HuH-7.5 (cell line): ENCODE measurements at places on chromosomes 5 and 9.

DNA sequence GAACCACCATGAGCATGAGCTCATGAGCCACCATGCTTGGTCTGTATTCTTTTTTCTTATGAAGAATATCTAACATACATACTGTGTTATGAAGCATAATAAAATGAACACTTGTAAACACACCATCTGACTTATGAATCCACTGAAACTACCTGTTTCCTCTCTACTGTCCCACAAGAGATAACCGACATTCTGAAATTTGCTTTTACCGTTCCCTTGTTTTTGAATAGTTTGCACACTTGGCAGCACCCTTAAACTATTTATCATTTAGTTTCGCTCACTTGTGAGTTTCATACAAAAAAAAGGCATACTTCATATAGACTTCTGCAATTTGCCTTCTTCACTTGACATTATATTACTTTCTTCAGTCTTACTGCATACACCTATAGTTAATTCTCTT lies 8.9 kb downstream of the LARS1 start:
- DNase-seq, result no peak

GRCh38 chr5:64958757-64959391 lies 190.1 kb downstream of the CWC27 start:
- DNase-seq, result no peak

GRCh38 chr5:140011297-140011802 lies 31.7 kb downstream of the NRG2 start:
- DNase-seq, result no peak

DNA sequence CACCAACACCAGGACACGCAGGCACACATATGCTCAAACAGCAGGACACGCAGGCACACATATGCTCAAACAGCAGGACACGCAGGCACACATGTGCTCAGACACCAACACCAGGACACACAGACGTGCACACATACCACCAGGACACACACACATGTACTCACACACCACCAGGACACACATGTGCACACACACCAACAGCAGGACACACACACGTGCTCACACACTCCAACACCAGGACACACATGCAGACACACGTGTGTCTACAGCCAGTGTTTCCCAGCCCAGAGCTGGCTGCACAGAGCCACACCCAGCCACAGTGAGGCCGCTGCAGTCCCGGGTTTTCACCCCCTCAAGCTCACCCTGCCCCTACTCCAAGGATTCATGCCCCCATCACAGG lies 25.0 kb upstream of the SLC12A7 start:
- no peak for DNase-seq

DNA sequence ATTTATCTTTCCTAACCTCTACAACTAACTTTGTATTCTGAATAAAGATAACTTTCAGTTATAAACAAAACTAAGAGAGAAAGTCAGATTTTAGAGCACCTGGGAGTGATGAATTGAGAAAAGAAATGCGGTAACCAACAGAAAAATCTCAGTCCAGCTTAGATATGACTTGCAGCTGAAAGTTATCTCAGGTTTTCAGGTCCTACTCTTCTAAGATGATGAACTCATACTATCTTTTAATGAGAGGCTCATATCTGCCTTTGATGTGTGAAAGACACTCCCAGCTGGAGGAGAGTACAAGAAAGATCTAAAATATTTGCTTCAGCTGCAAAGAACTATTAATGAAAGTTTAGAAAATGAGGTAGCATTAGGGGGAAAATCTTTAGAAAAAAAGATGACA lies 190.5 kb downstream of the DENND1A start:
- DNase-seq, result no peak

GRCh38 chr5:54601411-54602230 lies 84.1 kb downstream of the SNX18 start:
- no peak for DNase-seq

GRCh38 chr5:107408564-107408963 lies 262.2 kb downstream of the EFNA5 start:
- DNase-seq, result no peak

DNA sequence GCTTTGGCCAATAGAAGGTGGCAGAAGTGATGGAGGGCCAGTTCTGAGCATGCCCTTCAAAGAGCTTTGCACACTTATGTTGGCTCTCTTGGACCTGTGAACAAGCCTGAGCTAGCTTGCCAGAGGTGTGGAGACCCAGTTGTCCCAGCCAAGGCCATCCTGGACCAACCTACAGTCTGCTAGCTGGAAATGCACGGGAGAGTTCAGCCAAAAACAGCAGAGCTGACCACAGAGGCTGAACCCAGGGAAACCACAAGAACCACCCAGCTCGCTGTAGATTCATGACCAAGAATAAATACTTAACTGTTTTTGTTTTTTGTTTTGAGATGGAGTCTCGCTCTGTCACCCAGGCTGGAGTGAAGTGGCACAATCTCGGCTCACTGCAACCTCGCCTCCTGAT lies 65.4 kb upstream of the HAND1 start:
- DNase-seq, result no peak

DNA sequence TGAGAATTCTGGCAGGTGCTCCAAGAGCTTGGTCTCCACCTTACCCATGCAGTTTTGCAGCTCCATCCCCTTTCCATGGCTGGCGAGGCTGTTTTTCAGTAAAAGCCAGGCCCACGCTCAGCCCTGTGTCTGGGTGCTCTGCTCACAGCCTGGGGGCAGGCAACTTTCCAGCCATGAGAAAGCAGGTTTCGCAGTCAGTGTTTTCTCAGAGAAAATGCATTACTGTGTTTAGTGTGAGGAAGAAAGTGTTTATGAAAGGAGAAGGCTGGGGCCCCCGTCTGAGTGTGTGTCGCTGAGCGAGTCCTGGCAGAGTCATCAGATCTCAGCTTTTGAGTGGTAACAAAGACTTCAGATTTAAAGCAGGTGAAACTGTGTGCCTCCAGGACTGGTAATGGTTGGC lies 248.1 kb downstream of the IRX1 start:
- DNase-seq, result no peak

- no peak for DNase-seq
Observed at GRCh38 chr5:129973716-129974426, 69.6 kb downstream of the CHSY3 start.

GRCh38 chr5:160968480-160968879 lies 116.5 kb upstream of the ATP10B start:
- DNase-seq, result no peak

DNA sequence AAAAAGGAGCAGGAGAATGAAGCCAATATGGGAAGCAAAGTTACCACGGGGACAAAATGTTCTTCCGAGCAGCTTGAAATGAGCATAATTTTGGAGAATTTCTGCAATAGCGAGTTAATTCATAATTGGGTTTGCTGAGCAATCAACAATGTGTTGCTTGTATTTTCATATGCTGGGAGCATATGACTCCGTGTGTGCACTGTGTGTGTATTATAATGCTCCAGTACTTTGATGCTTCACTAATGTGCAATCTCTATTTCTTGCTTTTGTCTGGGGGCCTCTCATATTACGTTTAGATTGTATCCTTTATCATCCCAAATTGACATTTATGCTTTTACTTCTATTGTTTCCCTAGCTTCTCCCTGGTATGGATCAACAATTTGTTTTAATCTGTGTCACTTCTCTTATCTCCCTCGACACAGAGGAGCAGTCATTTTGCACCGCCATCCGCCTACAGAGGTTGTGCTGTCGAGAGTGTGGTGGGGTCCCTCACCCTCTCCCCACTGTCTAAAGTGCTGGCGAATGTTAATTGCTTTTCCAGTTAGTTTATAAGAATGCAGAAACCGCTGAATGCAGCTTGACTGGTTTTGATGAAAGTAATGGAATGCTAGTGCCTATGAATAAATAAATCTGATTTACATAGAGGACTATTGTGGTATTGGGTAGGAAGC lies 372.5 kb upstream of the WWC1 start:
- no peak for DNase-seq

DNA sequence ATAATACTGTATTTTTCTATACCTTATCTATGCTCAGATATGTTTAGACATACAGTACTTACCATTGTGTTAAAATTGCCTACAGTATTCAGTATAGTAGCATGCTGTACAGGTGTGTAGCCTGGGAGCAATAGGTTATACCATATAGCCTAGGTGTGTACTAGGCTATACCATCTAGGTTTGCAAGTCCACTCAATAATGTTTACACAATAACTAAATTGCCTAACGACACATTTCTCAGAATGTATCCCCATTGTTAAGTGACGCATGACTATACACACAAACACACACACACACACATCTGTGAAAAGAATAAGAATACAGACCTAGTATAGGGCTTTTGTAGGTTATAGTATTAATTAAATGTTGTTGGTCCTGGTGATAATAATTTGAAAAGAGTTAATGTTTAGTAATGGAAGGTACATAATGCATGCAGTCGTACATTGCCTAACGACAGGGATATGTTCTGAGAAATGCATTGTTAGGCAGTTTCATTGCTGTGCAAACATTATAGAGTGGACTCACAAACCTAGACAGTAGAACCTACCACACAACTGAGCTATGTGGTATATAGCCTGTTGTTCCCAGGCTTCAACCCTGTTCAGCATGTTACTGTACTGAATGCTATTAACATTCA lies 13.6 kb downstream of the TDRD7 start:
- DNase-seq, result no peak

GRCh38 chr9:106697390-106697749 lies 165.6 kb upstream of the ZNF462 start:
- DNase-seq, result no peak

GRCh38 chr9:72524820-72525540 lies 3.6 kb downstream of the TMC1 start:
- no peak for DNase-seq

DNA sequence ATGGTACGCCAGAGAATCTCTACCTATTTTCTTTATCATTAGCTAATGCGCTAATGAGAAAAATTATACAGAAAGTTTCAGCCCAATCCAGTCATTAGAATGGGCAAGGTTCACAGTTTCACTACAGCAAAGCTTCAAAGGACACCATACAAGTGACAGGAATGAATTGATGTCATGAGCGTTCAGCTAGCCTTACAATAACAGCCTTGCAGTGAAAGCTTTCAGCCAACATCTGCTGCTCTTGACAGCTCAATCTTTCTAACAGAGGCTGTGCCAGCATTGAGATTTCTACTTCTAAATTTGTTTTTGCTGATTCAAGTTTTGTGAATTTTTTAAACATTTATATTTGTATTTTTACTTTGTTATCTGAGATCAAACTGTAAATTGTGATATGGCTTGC lies 302.4 kb upstream of the FAM174A start:
- no peak for DNase-seq

DNA sequence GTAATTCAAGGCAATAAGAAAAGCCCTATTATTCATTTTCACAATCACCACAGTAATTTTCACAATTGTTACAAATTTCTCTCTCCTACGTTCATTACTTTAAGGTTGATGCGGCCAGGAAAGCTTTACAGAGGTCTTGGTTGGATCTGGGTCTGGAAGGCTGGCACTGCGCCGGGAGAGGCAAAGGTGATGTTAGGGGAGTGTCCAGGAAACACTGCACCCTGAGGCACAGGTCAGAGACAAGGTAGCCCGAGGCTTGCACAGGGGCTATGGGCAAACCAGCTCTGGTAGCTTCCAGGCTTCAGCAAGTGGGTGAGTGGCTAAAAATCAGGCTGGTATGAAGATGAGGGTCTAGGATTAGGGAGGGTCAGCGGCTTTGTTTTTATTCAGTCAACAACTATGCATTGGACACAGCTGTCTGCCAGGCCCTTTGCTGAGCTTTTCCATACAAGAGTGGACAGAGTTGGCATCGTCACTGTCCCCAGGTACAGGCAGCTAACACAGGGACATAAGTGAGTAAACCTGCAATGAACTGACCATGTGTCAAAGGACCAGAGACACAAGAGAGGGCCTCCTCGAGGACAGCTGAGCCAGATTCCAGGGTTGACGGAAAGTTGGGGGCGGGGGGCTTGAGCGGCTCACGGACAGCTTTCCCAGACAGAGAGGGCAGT lies 12.4 kb upstream of the TENT4A start:
- no peak for DNase-seq

- DNase-seq, result no peak
Observed at GRCh38 chr9:36401897-36402480, 1.9 kb upstream of the RNF38 start.

GRCh38 chr9:130387905-130388304 lies 56.9 kb upstream of the ASS1 start:
- no peak for DNase-seq

GRCh38 chr9:113436728-113437515 lies 26.4 kb downstream of the C9orf43 start:
- no peak for DNase-seq
